ENCODE measurements at places on chromosomes 5 and 9.

DNA sequence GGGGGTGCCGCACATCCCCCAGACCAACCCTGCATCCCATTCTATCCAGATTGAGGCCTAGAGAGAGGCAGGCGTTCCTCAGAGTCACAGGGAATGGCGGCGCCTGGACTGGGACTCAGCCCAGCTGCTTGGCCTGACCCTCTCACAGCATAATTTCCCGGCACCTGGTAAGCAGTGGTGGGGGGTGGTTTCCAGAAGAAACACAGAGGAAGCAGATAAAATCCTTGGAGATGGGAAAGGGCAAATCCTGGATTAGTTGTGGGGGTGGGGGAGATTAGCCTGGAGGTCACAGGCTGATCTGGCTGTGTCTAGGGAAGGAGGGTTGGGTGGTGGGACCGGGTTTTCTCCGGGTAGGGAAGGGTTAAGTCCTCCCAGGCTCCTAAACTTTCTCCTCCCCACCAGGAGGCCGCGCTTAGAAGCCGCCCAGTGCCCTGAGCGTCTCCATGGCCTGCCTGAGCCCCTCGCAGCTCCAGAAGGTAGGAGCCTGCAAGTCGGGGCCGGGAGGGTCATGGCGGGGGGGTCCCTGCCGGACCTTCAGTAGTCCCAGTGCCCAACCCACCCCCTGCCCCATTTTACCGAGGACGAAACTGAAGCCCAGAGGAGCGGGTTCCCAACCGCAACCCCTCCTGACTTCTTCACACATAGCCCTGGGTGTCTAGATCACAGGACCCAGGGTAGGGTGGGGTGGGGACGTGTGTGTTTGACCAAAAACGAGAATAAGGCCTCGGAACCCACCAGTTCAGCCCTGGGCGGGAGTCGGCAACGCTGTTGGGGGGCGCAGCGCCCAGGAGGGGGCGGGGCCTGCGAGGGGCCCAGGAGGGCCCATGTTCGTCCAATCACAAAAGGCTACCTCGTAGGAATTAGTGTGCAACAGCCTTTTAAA is 1.3 kb downstream of the PHYHD1 start:
- DNase-seq, result no peak

DNA sequence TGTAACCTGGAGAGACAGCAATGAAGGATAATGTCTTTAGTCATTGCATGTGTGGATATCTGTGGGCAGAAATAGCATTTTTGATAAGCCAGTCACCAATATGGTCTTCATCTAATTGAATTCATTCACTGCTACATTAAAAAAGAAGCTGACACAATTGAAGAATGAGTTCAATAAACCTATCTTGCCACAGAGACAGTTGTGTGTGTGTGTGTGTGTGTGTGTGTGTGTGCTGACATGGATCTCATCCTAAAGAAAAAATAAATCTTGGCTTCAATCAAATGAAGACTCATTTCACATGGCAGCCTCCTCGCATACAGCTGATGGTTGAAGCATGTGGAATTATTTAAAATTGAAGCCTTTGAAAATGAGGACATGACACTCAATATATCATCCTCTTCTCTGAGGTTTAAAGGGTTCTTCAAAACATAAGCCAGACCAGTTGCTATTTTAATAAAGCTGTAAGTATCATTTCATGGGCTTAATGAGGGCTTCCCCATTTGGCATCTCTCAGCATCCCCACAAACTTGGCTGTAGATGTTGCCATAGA is 118.5 kb upstream of the PTPN3 start:
- DNase-seq, result no peak

GRCh38 chr5:36073595-36074216 is 7.0 kb upstream of the UGT3A2 start:
- no peak for DNase-seq

DNA sequence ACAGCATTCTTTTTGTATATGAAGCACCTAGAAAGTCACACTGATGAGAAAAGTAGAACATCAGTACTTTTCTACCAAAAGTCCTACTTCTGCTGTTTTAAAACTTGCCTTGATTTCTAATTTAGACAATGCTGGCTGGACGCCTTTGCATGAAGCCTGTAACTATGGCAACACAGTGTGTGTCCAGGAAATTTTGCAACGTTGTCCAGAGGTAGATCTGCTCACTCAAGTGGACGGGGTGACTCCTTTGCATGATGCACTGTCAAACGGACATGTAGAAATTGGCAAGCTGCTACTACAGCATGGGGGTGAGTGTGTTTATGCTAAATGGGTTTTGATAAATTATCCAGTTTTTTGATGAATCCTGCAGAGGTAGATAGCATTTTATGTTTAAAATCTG is 73.5 kb downstream of the SLF1 start:
- DNase-seq, result no peak

GRCh38 chr5:181248277-181248676 is 4.6 kb upstream of the RACK1 start:
- no peak for DNase-seq

GRCh38 chr9:124286292-124286931 is 28.7 kb downstream of the NEK6 start:
- peak; percentile 25 for DNase-seq

DNA sequence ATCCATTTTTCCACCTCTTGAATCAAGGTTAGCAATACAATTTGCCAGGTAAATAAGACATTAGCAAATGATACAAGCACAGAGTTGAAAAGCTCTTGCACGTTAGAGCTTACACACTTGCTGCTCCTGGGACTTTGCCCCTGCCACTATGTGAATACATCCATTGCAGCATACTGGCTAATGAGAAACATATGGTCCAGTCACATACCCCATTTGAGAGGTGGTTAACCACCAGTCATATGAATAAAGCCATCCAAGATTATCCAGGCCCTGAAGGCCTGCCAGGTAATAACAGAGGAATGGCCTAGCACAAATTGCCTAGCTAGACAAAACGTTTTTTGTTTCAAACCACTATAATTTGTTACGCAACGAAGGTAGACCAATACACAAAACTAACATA is 45.8 kb upstream of the FTMT start:
- no peak for DNase-seq

- no peak for DNase-seq
These were observed 24.7 kb upstream of the NUDT12 start for GRCh38 chr5:103587185-103587748.

- no peak for DNase-seq
These were observed 609.5 kb upstream of the NUDT12 start for GRCh38 chr5:104171958-104172690.

- no peak for DNase-seq
These were observed 116.0 kb downstream of the VAV2 start for GRCh38 chr9:133876144-133876543.

DNA sequence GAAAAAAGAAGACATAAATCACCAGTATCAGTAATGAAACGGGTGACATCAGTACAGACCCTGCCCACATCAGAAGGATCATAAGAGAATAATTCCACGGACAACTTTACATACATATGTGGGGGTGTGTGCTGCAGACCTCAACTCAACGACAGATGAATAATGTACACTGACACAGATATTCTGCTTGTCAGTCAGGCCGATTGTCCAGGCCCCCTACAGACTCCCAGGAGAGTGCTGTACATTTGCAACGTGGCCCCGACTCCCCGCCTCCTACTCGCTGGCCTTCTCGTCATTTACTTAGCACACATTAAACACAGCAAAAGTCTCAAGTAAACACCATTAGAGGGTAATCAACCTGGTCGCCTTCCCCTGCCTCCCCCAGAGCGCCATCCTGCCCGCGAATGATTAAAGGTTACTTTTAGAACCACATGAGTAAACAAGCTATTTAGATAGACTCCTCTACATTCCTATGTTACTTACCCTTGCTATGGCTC is 3.5 kb upstream of the TMED9 start:
- DNase-seq, result no peak

- no peak for DNase-seq
These were observed 70.5 kb downstream of the PPARGC1B start for GRCh38 chr5:149800633-149801032.

GRCh38 chr5:39505363-39505762 is 80.6 kb upstream of the DAB2 start:
- DNase-seq, result no peak

GRCh38 chr5:69284203-69284602 is 48.4 kb downstream of the CCDC125 start:
- DNase-seq, result no peak

- DNase-seq, result no peak
These were observed 63.5 kb downstream of the GALNT12 start for GRCh38 chr9:98870782-98871557.

- DNase-seq, result no peak
These were observed 50.0 kb downstream of the ROPN1L start for GRCh38 chr5:10491673-10492026.

- no peak for DNase-seq
These were observed 828 bp downstream of the NPR2 start for GRCh38 chr9:35792024-35792813.

DNA sequence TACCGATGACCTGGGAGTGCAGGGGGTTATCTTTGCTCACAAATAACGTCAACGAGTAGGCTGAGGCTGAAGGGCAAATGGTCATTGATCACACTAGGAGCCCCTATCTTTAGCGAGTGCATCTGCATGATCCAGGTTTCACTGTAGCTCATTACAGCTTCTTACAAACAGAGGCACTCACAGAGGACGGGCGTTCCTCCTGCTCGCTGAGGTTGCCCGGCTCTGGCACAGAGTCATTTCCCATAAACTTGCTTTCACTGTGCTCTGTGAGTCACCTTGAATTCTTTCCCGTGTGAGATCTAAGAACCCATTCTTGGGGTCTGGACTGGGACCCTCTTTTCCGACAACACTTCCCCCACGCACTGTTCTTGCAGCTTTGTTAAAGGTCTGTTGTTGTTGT is 1.9 kb upstream of the PAEP start:
- DNase-seq, result no peak

- no peak for DNase-seq
These were observed 133.3 kb upstream of the DPYSL3 start for GRCh38 chr5:147643142-147643541.

GRCh38 chr5:15704397-15704947 is 204.5 kb downstream of the FBXL7 start:
- DNase-seq, result no peak

- no peak for DNase-seq
These were observed 460.2 kb downstream of the GADD45G start for GRCh38 chr9:90064971-90065370.

DNA sequence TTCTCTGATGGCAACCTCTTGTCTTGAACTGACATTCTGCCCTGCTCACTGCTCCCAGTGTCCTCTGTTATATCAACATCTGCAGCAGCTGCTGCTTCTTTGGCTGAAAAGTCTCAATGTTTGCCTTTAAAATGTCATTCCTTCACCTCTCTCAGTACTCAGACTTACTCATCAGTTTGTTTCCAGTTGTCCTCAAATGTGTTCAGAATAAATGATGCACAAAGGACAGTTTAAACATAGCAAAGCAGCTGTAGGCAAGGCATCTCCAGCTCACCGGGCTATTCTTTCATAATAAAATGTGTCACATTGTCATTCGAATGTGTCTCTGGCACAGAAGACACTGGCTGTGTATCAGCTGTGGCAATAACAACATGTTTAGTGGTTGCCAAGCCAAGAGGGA is 590.9 kb upstream of the ZNF608 start:
- no peak for DNase-seq

GRCh38 chr9:28951945-28952344 is 1378.7 kb upstream of the C9orf72 start:
- DNase-seq, result no peak

- no peak for DNase-seq
These were observed 9.9 kb downstream of the PAPPA start for GRCh38 chr9:116163293-116164055.

DNA sequence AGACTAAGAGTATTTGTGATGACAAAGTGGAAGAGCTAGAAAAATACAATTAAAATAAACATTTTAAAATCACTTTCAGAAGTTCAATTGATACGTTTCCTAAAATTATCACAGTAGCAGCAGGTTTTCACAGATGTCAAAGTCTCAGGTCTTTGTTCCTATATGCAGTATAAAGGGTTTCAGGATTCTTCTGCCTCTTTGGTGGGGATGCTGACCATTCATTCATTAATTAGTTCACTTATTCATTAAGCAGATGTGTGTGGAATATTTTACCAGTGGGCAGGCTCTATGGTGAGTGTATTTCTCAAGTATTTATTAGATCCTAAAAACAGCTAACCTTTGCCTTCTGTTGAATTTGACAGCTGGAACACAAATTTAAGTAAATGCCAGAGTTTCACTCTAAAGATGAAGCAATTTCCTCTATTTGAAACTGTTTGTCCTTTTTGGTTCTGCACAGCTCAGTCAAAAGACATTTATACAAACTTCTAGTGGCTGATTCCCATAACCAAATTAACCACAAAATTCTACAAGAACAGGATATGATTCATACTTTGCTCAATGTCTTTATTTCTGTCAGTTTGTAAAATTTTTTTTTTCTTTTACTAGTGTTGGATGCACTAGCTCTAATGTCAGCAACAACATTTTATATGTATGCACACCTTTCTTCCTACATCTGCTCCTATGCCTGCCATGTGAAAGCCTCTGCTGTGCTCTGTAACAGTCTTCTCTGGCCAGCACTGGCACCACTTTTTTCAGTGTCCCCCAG is 75.9 kb upstream of the PRR16 start:
- DNase-seq, result no peak

GRCh38 chr9:38386319-38386895 is 6.1 kb upstream of the ALDH1B1 start:
- DNase-seq, result no peak

DNA sequence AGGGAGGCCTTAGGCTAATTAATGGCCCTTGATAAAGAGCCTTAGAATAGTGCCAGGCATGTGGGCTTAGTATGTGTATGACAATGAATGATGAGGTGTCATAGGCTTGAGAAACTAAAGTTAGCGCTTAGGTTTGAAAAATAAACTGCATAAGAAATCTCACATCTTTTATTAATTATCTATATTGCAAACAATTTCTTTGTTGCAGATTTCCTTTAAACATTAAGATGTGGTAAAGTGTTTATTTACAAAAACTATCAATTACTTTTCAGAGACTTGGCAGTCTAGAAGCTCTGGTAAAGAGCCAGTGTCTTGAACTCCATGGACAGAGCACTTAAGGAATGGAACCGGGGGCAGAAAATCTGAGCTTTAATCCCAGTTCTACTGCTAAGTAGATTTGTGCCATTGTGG is 23.1 kb downstream of the MAP1B start:
- no peak for DNase-seq

DNA sequence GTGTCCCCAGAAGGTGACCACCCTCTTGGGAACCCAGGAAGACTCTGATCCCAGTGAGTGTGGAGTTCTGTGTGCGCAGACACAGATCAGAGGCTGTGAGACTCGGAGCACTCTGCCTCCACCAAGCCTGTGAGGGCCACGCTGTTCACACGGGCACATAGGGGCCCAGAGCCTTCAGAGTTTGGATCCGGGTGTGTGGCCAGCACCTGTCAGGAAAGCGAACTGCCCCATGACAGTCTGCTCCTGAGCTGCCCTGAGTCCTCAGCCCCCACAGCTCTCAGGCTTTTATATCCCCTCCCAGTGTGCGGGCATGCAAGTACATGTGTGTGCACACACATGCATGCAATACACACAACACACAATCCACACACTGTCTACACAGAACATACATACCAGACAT is 161.8 kb upstream of the IRX2 start:
- no peak for DNase-seq

GRCh38 chr5:68032216-68032762 is 183.3 kb upstream of the PIK3R1 start:
- DNase-seq, result no peak
